Spleen (tissue), 13 donors: ENCODE measurements at places on chromosomes 3 and 15.

- no peak for DNase-seq
These were observed 232.4 kb downstream of the RBMS3 start for GRCh38 chr3:29513236-29513635.

DNA sequence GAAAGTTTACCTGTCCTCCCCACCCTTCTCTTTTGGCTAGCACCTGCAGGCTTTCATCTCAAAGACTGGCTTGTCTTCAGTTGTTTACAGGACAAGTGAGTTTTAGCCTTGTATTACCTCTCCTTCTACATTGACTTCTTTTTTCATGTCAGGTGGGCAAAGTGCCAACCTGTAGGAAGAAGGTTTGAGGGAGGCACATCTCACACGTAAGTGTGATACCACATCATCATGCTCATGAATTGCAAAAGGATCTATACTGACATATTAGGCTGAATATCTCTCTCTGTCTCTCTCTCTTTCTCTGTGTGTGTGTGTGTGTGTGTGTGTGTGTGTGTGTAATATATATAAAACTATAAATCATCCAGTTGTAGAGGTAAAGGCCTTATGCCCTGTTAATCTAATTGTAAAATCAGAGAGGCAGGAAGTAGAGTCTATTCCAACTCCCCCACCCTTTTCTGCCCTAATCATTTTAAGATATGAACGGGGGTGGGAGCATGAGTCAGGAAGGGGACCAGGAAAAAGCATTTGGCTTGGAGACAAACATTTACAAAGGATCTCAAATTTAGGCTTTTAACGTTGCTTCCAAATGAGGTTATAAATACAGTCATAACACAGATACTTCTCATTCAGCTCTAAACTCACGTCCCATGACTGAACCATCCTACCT is 107.0 kb upstream of the PFN2 start:
- DNase-seq, result no peak

DNA sequence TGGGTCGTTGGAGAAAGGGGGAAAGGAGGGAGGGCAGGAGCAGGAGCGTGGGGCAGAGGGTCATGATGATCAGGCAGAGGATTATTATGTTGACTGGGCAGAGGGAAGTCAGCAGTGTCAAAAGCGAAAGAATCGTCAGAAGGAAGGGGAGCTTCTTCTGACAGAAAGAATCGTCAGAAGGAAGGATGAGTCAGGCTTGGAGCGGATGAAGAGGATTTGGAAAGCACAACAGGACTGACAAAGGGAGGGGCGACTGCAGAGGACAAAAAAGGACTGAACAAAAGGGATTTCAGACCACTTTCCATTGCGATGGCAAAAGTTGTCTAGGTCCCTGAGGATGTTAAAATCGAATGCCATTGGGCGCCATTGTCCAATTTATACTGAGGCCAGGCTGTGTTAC is 1053.5 kb downstream of the SI start:
- DNase-seq, result no peak

- DNase-seq, result peak; percentile 6
These were observed 73.2 kb downstream of the CORO2B start for GRCh38 chr15:68651916-68652525.

GRCh38 chr3:35602395-35602936 is 36.9 kb upstream of the ARPP21 start:
- DNase-seq, result no peak

GRCh38 chr3:55728461-55729100 is 241.5 kb upstream of the WNT5A start:
- DNase-seq, result no peak

DNA sequence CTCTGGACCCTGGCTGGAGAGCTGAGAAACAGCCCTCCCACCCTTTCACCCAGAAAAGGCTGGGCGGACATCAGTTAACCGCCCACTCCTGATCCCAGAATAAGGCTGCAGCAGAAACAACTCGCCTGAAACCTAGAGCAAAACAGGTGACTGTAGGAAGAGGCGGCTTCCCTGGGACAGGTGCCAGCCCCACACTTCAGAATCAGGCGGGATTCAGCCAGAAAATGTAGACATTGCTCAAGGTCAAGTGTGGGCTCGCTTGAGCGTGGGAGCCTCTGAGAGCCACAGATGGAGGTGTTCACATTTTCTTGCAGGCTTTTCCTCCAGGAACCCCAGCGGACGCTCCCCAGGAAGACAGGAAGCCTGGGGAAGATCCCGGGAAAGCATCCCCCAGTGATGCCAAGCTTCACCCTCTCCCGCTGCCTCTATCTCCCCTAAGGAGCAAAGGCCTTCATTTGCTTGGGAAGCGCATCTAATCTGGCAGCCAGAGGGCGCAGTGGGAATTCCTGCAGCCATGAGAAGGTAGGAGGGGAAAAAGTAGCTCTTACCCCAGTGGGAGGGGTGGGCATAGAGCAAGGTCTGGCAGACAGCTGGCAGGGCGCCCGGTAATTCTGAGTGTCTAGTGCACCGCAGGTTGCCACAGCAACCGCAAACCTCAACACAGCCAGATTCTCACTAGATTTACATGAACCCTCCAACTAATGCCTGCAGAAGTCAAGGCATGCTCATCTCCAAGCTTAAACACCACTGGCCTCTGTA is 77.7 kb downstream of the OCA2 start:
- no peak for DNase-seq

GRCh38 chr3:17632401-17633100 is 109.9 kb downstream of the TBC1D5 start:
- DNase-seq, result no peak

DNA sequence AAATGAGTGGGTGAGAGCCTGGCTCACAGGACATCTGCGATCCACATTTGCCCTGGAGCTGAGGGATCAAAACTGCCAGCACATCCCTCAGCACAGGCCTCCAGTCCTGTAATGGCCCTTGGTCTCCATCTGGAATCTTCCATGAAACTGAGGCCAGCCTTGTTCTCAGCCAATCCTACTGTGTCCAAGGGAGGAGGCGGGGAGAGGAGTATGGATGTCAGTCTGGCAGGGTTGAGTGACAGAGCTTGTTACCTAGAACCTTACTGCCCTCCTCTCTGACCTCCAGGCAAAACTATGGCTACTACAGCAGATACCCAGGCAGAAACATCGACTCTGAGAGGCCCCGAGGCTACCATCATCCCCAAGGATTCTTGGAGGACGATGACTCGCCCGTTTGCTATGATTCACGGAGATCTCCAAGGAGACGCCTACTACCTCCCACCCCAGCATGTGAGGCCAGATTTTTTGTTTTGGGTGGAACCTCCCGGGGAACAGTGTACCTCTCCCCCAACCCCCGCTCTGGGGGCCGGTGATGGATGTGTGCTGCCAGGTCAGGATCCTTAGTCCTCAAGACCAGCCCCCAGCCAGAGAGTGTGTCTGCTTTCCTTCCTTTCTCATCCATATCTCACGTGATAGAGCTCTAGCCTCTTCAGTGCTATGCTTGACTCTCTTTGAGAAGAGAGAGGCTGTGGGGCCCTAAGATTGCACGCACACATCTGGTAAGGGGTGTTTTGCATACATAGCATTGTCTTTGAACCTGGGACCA is 41.3 kb downstream of the CHDH start:
- DNase-seq, result peak; percentile 51

GRCh38 chr3:46448721-46449120 is 16.0 kb downstream of the LTF start:
- DNase-seq, result no peak

- DNase-seq, result no peak
These were observed 633.8 kb downstream of the IGSF11 start for GRCh38 chr3:118400886-118401285.

DNA sequence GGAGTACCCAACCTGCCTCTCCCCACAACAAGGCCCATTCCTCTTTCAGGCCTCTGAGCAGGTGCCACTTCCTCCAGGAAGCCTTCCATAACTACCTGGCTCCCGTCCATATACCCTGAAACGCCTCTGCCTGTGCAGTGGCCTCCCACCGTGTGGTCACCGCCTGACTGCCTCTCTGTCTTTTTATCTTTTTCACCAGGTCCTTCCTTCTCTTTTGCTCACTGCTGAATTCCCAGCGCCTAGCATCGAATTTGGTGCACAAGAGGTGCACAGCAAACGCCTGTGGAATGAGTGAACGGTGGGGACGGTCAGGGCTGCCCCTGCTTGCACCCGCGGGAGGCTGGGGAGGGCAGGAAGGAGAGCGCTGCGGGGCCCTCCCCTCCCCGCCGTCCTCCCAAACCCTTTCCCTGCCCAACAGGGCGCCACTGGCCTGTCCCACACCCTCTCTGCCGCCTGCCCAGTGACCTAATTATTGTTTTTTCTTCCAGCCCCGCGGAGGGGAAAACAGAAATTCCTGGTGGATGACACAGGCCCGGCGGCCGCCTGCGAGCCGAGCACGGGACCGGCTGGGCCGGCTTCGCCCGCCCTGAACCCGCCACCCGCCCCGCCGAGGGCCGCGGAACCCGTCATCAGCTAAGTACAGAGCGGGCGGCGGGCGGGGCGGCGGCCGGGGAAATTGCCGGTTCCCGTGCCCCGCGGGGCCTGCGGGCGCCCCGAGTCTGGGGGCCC is 140.1 kb downstream of the SMAD6 start:
- DNase-seq, result peak; percentile 91

DNA sequence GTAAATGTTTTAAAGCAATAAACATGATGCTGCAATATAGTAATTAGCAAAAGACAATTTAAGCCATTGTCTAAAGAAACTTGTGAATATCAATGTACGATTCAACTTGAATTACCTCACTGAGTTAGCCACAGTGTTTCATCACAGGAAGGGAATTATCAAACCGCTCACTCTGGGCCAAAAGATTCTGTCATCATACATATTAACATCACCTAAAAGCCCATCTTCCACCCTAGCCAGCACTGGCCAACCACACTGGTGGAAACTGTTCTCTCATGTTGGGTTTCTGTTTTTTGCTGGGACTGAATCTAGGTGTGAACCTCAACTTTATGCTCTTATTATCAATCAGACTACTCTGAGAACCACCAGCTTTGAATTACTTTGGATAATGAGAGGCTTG is 497.7 kb upstream of the THBS1 start:
- no peak for DNase-seq

- no peak for DNase-seq
These were observed 83.9 kb upstream of the DCBLD2 start for GRCh38 chr3:98985431-98985830.

DNA sequence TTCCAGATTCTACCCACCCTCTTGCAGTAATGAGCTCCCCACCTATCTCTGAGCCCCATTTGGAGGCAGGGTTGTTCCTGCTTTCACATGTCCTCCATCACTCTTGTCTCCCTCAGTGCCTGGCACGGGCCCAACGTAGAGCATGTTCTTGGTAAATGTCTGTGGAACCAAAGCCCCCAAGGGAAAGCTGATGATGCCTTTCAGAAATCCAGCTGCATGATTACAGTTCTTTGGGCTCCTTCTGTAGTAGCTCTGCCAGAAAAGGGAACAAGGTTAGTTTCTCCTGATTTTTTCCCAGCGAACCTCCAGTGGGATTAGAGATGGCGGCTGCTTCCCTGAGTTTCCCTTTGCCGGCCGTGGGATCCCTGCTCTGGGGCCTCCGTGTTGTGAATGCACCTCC is 39.3 kb downstream of the CGNL1 start:
- no peak for DNase-seq

DNA sequence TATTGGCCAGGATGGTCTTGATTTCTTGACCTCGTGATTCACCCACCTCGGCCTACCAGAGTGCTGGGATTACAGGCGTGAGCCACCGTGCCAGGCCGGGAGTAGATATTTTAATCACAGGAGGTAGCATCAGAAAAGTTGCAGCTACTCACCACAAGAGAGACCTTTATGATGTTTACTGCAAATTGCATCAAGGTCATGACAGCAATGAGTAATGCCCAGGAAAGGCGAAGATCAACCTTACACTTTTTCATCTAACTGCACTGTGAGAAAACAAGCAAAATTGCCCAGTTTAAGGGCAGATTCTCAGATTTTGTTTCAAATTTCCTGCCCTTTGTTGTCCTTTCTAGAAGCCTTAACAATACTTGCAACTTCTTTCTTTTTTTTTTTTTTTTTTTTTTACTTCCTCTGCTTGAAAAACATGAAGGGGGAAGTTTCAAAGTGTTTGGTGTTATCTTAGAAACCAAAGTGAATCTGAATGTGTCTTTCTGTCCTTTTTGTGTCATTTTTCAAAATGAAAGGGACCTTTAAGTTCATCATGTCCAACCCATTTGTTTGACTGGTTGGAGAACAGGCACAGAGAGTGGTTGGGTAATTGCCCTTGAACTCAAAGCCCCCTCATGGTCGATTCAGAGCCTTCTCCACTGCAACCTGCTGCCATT is 25.0 kb downstream of the TGFBR2 start:
- DNase-seq, result no peak

DNA sequence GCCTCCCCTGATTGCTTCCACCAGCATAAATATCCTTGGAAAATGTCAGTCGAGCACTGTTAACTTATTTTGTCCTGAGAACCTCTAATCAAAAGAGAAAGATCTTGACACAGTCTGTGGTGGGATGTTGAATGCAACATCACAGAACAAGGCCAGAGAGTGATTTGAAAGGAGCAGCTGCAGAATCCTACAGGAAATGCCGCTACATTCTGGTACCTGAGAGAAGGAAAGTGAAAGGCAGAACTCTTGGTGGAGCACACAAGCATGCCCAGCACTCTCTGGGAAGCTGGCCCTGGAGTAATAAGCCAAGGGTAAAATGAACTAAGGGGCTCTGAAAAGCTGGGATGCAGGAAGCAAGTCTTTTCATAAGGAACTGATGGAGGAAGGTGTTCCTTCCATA is 75.8 kb downstream of the CBLB start:
- no peak for DNase-seq

GRCh38 chr3:146894406-146894805 is 289.3 kb upstream of the PLSCR5 start:
- no peak for DNase-seq

GRCh38 chr15:92751528-92751927 is 96.0 kb upstream of the FAM174B start:
- no peak for DNase-seq

- DNase-seq, result no peak
These were observed 34.4 kb upstream of the GLCE start for GRCh38 chr15:69126054-69126469.

GRCh38 chr3:1216856-1217255 is 124.0 kb downstream of the CNTN6 start:
- no peak for DNase-seq

GRCh38 chr15:50137330-50137761 is 18.3 kb upstream of the ATP8B4 start:
- DNase-seq, result no peak

DNA sequence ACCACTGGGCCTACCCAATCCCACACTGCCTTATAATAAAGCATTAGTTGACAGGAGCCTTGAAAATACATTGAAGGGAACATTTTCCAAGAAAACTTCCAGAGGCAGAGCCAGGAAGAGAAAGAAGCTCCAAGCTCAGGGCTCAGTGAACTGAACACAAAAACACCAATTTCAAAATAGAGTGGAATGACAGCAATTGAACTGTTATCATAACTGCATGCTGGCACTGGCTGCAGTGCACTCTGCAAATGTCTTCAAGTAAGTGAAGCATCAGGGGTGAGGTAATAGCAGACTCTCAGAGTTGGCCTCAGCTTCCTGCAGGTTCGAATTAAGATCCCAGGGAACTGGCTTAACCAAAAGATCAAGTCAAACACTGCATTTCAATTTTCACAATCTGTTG is 388.0 kb upstream of the WNT5A start:
- DNase-seq, result no peak

DNA sequence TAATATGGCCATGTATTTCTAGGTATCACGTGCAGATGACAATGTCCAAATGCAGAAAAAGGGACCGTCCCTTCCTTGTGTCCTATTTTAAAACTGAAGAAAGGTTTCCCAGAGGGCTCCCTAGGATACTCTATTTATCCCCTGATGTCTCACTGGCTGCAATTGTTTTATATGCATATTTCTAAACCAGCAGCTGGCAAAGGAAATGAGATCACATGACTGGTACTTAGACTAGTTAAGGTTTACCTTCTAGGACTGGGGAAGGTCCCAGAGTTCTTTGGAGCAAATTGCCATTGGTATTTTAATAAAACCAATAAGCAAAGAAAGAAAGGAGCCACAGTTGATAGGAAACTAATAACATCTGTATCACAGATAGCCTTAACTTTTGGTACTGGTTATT is 29.5 kb downstream of the GTF2E1 start:
- DNase-seq, result no peak
